Neural progenitor cell (in vitro differentiated cells): ENCODE measurements at places on chromosomes 3 and 15. TPM values are rescaled to one million over a fixed set of nuclear protein-coding genes. Genes with fewer than 3 reads are reported as not detected.

Gene PRSS50
- 0.28 and 1.9 TPM in 2 replicates for total RNA-seq

Gene C3orf62
- total RNA-seq: 3.0 and 3.4 TPM in 2 replicates

- H3K4me1 ChIP-seq: no peaks in the 10 kb centered on the region
- no peak overlapping the region for H3K4me3 ChIP-seq
- no peak for DNase-seq
- H3K27me3 ChIP-seq: no peaks in the 10 kb centered on the region
- H3K36me3 ChIP-seq: no peaks in the 10 kb centered on the region
- H3K27ac ChIP-seq: no peak overlapping the region
These were observed 2.7 kb downstream of the TEX55 start for GRCh38 chr3:119148493-119149180.

Gene ISL2
- total RNA-seq: not detected in 2 replicates

DNA sequence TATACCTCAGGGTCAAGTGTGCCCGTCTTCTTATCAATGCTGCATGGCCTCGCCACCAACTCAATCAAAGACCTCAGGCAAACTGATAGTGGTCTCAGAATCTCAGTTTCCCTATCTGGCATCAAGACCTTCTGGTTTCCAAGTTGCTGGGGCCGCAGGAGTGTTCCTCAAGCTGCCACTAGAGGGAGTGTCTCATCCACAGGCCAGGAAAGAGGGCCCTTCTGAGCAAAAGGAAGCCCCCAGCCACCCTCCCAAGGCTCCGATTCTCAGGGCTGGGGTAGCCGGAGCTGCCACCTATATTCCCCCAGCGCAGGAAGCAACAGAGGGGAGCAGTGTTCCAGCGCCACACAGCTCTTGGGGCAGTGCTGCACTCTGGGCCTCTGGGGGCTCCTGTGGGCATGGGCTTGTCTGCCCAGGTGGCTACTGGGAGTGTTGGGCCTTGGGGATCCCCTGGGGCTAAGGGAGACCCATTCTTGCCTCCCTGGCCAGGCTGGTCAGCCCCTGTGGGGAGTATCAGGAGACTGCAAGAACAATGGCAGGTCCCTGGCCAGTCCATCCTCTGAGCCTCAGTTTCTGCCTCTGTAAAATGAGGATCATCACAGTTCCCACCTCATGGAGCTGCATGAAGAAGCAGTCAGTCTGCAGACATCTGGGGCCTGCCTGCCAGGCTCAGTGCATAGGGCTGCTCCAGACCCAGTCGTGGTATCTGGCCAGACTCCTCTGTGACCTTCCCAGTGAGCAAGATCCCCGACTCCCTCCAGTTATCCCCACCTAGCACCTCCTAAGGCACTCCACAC lies 23.4 kb upstream of the SEC13 start:
- H3K36me3 ChIP-seq: no peaks in the 10 kb centered on the region
- H3K4me3 ChIP-seq: no peak overlapping the region
- DNase-seq: peak; percentile 74

DNA sequence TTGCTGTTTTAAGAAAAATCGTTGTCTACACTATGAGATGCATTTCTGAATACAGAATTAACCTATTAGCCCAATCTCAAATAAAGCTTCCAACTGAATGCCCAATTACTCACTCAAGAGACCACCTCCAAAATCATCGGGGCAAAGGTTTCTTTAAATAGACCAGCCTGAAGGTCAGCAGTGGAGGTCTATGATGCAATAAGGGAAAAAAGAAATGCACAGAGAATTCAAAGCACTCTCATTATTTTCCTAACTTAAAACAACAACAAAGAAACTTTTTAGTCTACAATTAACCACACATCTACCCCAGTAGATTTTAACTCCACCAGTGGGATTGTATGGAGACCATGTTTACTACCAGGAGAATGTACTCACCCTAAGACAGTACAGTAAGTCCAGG lies 657.7 kb upstream of the CCDC54 start:
- no peaks in the 10 kb centered on the region for H3K27me3 ChIP-seq
- H3K4me3 ChIP-seq: no peak overlapping the region
- no peaks in the 10 kb centered on the region for H3K36me3 ChIP-seq
- no peak for DNase-seq
- no peak overlapping the region for H3K27ac ChIP-seq

Gene ESYT3
- total RNA-seq: 0.59 and 1.4 TPM in 2 replicates

- H3K27ac ChIP-seq: no peak within 1 kb of the TSS
- no peaks in the 10 kb centered on the region for H3K36me3 ChIP-seq
- no peak for DNase-seq
- no peaks in the 10 kb centered on the region for H3K27me3 ChIP-seq
These were observed at the start of gene CCR3 for GRCh38 chr3:46242120-46242519. Gene CCR3, plus strand, starts transcription at chr3:46242460. Its CDS starts 22,699 bp downstream, at chr3:46265159.

DNA sequence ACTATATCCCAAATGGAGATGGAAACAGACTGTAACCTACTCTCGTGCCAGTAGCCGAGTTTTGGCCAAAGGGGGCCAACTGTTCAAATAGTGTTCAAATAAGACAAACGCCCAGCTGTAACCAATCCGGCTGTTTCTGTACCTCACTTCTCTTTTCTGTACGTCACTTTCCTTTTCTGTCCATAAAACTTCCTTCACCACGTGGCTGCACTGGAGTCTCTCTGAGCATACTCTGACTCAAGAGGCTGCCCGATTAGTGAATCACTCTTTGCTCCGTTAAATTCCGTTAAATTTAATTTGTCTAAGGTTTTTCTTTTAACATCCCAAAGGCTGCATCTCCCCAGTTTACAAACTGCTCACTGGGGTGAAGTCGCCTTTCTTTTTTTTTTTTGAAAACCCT lies 219.2 kb upstream of the P2RY1 start:
- no peaks in the 10 kb centered on the region for H3K36me3 ChIP-seq
- no peak overlapping the region for H3K27ac ChIP-seq
- no peaks in the 10 kb centered on the region for H3K27me3 ChIP-seq
- H3K4me3 ChIP-seq: no peak overlapping the region

DNA sequence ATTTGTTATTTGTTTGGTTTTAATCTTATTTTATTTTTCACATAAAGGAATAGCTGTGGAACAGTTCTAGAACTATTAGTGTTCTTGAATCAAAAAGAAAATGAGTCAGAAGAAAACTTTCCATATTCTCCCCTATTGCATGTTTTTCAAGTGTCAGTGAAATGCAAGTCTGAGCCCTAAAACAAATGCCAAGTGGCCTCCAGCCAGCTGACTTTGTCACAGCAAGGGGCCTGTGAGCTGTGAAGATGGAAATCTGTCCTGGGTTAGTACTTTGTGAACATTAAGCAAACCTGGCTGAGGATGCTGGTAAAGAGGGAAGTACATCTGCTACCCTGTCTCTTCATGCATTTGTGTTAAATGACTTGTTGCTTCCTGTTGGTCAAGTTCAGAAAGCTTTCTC lies 14.2 kb downstream of the LRRC49 start:
- H3K27ac ChIP-seq: no peak overlapping the region
- peaks cover 3% of the 10 kb centered on the region for H3K36me3 ChIP-seq
- no peaks in the 10 kb centered on the region for H3K27me3 ChIP-seq
- DNase-seq: no peak
- no peak overlapping the region for H3K4me3 ChIP-seq

DNA sequence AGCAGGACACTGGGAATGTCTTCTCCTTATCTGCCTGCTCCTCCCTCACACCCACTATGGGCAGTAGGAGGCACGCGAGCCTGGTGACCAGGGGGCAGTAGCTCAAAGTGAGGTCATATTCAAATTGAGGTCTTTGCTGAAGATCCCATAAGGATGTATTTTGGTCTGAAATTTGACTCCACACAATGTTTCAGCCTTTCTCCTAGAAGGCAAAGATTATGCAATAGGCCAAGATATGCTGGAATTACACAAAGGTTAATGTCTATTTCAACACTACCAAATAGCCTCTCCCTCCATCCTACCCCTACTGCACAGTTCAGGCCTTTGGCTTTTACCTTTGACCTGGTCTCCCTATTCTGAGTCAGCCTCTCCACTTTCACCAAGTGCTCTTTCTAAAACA lies 203.0 kb downstream of the TIGIT start:
- no peaks in the 10 kb centered on the region for H3K27me3 ChIP-seq
- no peak for DNase-seq
- H3K36me3 ChIP-seq: no peaks in the 10 kb centered on the region
- H3K4me3 ChIP-seq: no peak overlapping the region

DNA sequence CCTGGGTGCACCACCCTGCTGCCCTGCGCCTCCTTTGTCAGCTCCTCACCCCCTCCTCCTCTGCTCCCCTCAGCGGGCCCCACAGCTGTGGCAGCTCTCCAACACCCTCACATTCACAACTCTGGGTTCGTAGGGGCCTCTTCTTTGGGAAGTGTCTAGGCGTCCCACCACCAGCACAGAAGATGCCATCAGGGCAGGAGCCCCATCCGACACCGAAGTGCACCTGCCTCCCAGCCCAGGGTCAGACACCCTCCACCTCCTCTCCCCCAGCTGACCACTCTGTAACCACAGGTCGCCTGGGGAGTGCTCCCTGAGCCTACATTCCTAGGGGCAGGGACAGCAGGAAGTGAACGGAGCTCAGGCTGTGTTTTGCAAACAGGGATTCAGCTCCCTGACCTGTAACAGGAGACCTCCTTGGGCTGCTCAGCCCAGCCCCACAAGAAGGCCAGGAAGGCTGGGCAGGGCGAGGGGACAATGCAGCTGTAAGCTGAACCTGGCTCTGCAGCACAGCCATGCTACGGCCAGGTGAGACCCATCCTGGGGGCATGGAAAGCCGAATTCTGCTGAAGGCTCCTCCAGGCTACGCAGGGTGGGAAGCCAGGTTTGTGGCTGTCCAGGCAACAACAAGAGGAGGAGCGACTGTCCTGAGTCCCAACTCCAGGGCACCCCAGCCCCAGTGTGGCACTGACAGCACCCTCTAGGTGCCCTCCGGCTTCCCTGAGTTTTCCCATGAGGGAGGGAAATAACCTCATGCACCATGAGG lies 269.0 kb downstream of the GOLGA6L6 start:
- H3K4me1 ChIP-seq: no peaks in the 10 kb centered on the region
- H3K36me3 ChIP-seq: no peaks in the 10 kb centered on the region
- no peaks in the 10 kb centered on the region for H3K27me3 ChIP-seq
- H3K4me3 ChIP-seq: no peak overlapping the region

- peak; percentile 22 for DNase-seq
- H3K4me3 ChIP-seq: no peak overlapping the region
- H3K27ac ChIP-seq: no peak overlapping the region
- no peaks in the 10 kb centered on the region for H3K36me3 ChIP-seq
These were observed 314.8 kb downstream of the BCHE start for GRCh38 chr3:165522386-165522785.

DNA sequence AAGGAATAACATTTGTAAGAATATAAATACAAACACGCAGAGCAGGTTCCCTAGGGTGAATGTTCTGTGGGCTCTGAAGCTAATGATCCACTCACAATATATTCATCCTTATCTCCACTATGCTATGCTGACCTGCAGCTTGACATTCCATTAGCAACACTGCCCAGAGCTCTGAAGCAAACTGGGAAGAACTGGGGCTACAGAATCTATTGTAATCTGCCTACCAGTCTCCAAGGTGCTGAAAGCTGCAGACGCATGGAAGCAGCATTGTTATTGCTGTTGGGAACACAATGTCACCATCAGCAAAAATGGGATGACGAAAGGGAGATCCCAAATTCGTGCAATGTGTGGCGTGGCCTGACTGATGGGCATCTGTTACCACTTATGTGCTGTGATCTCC lies 316.7 kb upstream of the RORA start:
- no peak overlapping the region for H3K27ac ChIP-seq
- no peak overlapping the region for H3K4me3 ChIP-seq
- H3K27me3 ChIP-seq: no peaks in the 10 kb centered on the region
- no peaks in the 10 kb centered on the region for H3K4me1 ChIP-seq
- DNase-seq: no peak
- no peaks in the 10 kb centered on the region for H3K36me3 ChIP-seq

- H3K4me1 ChIP-seq: no peaks in the 10 kb centered on the region
- no peak overlapping the region for H3K4me3 ChIP-seq
- no peaks in the 10 kb centered on the region for H3K36me3 ChIP-seq
- no peak for DNase-seq
- no peaks in the 10 kb centered on the region for H3K27me3 ChIP-seq
These were observed 208.6 kb downstream of the ZIC4 start for GRCh38 chr3:147197739-147198138.

GRCh38 chr15:34335176-34336032 lies 2.2 kb downstream of the SLC12A6 start:
- H3K4me3 ChIP-seq: no peak overlapping the region
- peaks cover 6% of the 10 kb centered on the region for H3K36me3 ChIP-seq
- no peak overlapping the region for H3K27ac ChIP-seq
- H3K4me1 ChIP-seq: peaks cover 13% of the 10 kb centered on the region
- peaks cover 4% of the 10 kb centered on the region for H3K27me3 ChIP-seq

Gene RTF1
- 49.7 and 73.8 TPM in 2 replicates for total RNA-seq

Gene LYSMD4
- 11.7 and 16.3 TPM in 2 replicates for total RNA-seq

DNA sequence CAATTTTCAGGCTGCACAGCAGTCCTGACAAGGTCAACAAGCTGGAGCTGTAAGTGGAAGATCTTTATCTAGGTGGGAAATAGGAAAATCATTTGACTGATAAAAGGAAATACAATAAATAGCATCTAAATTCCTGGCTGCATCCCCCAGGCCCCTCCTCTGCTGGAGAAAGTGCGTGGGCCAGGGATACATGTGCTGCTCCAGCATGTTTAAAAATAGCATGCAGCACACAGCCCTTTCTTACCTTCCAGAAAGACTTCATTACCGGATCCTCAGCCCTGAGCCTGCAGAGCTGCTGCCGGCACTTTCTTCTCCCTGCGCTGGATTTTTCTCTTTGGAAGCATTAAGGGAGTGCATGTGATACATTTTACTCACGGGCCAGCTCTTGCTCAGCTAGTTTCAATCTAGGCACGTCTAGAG lies 77.3 kb downstream of the HMG20A start:
- no peaks in the 10 kb centered on the region for H3K27me3 ChIP-seq
- DNase-seq: no peak
- no peaks in the 10 kb centered on the region for H3K36me3 ChIP-seq
- no peak overlapping the region for H3K4me3 ChIP-seq
- H3K4me1 ChIP-seq: peaks cover 47% of the 10 kb centered on the region

DNA sequence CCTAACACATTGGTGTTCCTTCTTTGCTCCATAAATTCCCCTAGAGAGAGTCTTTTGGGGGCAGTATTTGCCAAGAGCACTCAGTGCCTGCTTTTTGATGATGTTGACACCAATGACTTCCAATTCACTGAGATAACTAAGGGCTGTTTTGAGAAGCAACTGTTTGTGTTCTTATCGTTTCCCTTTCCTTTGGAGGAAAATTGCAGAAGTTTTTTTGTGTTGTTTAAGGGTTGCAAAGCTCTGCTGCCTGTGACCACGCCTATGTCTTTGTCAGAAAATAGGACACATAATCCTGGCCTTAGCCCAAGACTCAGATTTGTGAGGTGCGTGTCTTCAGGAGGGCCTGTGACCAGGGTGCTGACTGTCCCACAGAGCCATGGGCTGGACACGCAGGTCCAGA lies 99.6 kb downstream of the FAM43A start:
- no peak for DNase-seq
- H3K4me1 ChIP-seq: peaks cover 10% of the 10 kb centered on the region
- H3K36me3 ChIP-seq: no peaks in the 10 kb centered on the region
- no peaks in the 10 kb centered on the region for H3K27me3 ChIP-seq
